Daoy (cell line): ENCODE measurements at places on chromosomes 16 and 17. TPM values are rescaled to one million over a fixed set of nuclear protein-coding genes. Genes with fewer than 3 reads are reported as not detected.

DNA sequence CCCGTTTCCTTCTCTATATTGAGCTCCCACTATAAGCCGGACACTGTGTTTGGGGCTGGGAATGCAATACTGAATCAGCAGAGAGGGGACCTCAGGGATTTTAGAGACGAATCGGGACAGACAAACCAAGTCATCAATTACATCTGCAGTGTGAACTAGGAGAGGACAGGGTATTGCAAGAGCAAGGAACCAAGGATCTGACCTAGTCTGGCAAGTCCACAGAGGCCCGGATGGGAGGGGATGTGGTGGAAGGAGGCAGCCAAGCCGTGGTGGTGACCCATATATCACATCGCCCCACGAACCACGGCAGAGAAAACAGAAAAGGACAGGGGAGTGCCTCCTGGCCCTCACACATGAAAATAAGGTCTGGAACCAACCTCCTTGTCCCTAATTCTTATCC, 28.1 kb upstream of the NXPH3 start:
- DNase-seq = no peak

- DNase-seq = no peak
Observed at GRCh38 chr16:57388359-57389086, 16.0 kb upstream of the CCL17 start.

DNA sequence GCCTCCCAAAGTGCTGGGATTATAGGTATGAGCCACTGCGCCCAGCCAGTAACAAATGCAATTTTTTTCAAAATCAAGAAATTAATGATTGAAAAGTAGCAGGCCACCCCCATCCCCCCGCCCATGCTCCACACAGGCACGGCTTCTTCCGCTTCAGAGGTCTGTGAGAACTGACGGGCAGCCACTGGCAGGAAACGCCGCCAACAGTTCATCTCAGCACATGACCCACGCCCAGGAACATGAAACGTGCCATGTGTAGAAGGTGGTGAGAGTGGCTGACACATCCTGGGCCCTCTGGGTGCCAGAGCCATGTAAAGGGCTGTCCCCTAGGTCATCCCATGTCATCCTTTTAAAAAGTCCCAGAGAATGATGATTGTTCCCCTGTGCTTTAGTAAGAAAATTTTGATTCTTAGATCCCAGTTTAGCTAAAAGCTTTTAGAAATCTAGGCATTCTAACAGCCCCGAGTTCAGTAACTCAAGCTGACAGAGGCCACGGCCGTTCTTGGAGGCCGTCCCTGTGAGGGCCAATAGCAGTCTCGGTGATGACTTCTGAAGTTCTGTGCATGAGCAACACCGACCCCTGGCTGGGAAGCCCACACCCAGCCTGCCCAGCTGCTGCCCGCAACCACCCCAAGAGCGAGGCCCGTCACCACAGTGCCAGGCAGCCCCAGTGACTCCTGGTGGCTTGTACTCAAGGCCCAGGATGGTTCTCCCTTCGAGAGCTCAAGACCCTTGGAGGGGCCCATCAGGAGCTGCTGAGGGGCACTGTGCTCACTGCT, 52.1 kb downstream of the KLHDC4 start:
- DNase-seq = no peak

HAP1 gene
- total RNA-seq = 0.11 TPM in 1 of 2 replicates, not detected in the other

DNAH17 gene
- 1.0 and 1.7 TPM in 2 replicates for total RNA-seq
